ENCODE measurements at places on chromosomes 7 and 10.

DNA sequence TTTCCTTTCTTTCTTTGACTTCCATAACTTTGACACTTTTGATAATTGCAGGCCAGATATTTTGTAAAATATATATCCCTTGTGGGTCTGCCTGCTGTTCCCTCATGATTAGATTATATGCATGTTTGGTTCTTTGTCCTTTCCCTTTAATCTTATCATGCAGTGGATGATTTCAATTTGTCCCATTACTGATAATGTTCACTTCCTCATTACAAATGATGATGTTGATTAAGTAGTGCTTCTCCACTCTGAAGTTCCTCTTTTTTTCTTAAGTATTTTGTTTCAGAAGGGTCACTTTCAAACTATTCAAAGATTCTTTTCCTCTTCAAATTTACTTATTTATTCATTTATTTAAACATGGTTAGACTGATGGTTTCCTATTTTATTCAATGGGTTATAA is 898.1 kb downstream of the XPNPEP1 start:
- DNase-seq, result no peak

DNA sequence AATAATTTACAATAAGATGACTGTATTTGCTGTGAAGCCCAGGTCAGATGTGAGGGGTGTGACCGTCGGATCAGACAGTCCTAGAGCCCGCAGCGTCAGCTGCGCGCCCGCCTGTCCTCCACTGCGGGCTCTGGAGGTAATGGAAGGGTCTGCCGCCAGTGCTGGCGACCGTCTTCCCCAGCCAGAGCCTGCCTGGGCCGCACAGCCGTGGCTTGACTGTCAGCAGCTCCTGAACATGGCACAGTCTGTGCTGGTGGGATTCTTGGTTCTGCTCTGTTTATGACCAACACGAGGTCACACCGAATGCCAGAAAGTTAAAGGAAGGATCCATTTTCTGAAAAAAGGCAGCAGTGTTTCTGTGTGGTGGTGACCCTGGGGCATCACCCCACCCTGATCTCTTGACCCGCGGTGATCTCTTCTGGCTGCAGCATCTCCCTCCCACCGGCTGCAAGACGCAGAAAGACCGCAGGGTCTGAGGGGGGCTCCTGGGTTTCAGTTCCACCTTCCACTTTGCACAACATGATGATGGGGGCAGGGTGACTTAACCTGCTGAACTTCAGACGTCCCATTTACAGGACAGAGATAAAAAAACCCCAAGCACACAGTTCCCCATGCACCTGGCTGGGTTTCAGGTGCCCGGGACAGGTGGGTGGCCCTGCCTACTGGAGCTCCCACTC is 103.7 kb downstream of the DNAJB6 start:
- DNase-seq, result no peak

DNA sequence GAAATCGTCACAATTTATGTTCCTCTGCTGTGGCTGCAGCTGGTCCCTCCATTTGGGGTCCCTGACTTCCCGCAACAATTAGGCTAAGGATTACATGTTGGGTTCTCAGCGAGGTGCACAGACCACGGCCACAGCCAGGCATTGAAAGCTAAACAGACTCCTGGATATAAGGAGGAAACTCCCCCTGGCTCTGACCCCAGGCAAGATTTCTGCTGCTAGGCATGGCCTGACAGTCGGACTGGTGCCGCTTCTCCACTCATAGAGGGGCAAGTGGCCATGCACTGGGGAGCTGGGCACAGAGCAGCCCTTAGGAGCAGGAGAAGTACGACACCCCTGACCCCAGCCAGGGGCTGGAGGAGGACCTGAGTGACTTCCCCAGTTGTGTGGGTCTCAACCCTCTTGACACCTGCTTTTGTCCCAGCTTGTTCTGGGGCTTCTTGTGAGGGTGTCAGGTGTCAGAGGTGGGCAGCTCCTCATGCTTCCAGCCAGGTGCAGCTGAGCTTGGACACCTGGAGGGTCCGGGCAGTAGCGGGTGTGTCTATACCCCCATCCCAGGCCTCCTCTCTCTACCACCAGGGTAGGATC is 38.3 kb downstream of the TSPAN15 start:
- DNase-seq, result no peak

GRCh38 chr10:100727808-100728207 is 17.6 kb upstream of the PAX2 start:
- DNase-seq, result no peak

DNA sequence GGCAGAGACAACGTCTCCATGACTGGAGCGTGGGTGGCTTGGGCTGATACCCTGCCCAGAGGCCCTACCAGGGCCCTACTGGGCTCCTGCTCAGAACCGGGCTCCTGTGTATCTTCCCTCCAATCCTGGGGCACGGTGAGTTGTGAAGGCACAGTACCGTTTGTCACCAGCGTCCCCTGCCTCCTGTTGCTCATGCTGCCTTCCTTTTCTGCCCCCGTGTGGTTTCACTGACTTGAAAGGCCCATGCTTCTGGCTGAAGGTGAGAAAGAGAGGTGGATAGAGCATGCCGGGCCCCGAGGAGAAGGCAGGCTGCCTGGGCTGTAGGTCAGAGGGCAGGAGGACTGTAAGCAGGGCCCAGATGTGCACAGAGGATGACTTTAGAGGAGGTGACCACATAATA is 9.1 kb upstream of the DMBT1 start:
- no peak for DNase-seq

DNA sequence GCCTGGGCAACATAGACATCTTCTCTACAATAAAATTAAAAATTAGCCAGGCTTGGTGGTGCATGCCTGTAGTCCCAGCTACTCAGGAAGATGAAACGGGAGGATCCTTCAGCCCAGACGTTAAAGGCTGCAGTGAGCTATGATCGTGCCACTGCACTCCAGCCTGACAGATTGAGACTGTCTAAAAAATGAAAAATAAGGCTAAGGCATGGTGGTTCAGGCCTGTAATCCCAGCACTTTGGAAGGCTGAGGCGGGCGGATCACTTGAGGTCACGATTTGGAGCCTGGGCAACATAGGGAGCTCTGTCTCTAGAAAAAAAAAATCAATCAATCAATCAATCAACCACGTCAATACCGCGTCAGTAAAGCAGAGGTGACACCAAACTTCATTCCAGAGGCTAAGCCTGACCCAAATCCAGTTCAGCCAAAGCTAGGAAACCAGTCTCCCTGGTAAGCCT is 31.1 kb downstream of the MRPS24 start:
- no peak for DNase-seq

- DNase-seq, result no peak
Observed at GRCh38 chr7:105987046-105987445, 24.0 kb downstream of the CDHR3 start.

DNA sequence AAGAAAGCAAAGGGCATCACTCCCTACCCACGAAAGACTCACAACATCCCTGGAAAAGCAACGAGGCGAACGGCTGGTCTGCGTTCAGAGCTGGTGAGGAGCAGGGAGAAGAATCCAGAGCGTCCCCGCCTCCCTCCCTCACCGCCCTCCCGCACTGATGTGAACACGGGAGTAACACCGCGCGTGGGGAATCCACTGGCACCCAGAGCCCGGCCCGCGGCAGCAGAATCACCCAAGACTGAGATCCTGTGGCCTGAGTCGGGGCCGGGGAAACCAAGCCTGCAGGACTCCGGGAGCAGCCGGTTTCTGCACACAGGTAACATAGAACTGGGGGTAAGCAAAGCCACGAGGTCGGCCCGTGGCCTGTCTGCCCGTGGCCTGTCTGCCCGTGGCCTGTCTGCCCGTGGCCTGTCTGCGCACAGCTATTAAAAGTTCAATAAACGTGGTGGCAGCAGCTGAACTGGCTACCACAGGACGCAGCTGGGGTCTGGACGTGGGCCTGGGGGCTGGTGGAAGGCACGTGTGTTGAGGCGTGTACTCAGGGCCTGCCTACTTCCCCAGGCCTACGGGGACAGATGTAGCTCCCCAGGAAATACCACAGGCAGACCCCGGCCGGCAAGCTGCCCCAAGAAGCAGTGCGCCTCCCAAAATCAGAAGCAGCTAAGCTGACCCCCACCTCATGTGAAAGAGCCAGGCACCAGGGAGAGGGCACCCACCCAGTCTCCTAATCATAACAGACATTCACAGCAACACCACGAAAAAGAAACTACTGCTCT is 23.0 kb downstream of the DIP2C start:
- DNase-seq, result no peak

GRCh38 chr7:35849158-35849831 is 48.4 kb downstream of the SEPTIN7 start:
- no peak for DNase-seq

- DNase-seq, result no peak
Observed at GRCh38 chr10:24228642-24229041, 19.7 kb downstream of the KIAA1217 start.

GRCh38 chr10:119360181-119360921 is 153.0 kb downstream of the GRK5 start:
- DNase-seq, result no peak

DNA sequence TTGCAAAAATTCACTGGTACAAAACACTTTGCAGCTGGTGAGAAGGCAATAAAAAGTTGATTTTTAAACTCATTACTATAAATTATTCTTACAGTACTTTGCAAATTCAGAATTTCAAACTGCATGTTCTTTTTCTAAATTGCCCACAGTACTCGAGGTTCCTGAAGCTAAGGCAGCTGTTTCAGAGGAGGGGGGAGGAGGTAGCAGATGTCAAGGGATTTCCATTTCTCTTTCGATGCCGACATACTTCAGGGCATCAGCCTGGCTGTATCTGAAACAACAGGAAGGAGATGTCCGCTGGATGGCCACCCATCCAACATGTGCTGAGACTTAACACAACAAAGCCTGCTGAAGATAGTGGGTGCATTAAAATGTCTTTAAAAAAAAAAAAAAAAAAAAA is 76.7 kb downstream of the EZH2 start:
- no peak for DNase-seq
